T-cell (primary cell): ENCODE measurements at places on chromosomes 13 and 19. TPM values are rescaled to one million over a fixed set of nuclear protein-coding genes. Genes with fewer than 3 reads are reported as not detected.

- no peak for DNase-seq
Measured at GRCh38 chr13:113742000-113742441, 17.0 kb upstream of the TMEM255B start.

- peak; percentile 85 for DNase-seq
Measured at GRCh38 chr19:48837051-48837524, 797 bp upstream of the HSD17B14 start.

DNA sequence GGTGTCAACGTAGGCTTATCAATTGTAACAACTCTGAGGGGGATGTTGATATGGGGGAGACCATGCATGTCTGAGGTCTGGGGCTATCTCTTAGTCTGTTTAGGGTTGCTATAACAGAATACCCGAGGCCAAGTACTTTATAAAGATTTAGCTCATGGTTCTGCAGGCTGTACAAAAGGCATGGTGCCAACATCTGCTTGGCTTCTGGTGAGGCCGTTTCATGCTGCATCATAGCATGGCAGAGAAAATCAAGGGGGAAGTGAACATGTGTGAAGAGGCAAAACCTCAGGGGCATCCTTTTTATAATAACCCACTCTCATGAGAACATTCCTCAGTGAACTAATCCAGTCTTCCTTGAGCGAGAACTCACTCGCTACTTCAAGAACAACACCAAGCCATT, 353.8 kb downstream of the ENOX1 start:
- DNase-seq, result no peak

GRCh38 chr13:98598043-98598442, 21.1 kb upstream of the STK24 start:
- no peak for DNase-seq

GRCh38 chr13:49454388-49455006, 10.4 kb downstream of the SETDB2 start:
- no peak for DNase-seq

- peak; percentile 80 for DNase-seq
Measured at GRCh38 chr19:4108767-4109625, 14.9 kb downstream of the MAP2K2 start.

- DNase-seq, result no peak
Measured at GRCh38 chr19:18090545-18091216, 3.9 kb upstream of the IL12RB1 start.

DNA sequence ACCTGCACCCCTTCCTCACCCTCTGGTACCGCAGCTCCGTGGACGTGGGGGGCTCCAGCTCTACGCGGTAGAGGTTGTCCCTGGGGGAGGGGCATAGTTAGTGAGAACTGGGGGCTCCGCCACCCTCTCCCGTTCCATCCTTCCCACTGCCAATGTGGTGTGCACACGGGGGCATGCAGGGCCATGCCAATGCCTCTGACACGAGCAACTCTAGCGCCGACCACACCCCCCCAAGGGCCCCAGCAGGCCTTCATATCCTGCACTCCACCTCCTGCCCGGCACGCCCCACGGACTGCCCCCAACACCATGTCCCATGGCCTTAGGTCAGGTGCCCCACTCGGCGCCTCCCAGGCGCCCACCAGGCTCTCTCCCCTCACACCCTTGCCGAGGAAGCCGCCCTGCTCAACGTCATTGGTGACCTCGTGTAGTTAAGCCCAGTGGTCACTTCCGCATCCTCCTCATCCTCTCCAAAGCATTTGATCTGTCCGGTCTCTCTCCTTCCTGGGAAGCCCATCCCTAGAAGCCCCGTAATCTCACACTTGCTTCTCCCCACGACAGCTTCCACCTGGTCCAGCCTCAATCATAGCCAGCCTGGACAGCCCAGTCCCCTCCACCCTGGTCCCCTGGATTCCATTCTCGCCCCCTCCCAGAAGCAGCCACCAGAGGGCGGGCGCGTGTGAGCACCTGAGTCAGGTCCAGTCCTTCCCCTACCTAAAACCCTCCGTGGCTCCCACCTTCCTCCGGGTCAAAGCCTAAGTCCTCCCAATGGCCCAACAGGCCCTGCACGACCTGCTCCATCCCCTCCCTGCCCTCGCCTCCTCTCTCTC, 2.1 kb downstream of the SEMA6B start:
- no peak for DNase-seq

DNA sequence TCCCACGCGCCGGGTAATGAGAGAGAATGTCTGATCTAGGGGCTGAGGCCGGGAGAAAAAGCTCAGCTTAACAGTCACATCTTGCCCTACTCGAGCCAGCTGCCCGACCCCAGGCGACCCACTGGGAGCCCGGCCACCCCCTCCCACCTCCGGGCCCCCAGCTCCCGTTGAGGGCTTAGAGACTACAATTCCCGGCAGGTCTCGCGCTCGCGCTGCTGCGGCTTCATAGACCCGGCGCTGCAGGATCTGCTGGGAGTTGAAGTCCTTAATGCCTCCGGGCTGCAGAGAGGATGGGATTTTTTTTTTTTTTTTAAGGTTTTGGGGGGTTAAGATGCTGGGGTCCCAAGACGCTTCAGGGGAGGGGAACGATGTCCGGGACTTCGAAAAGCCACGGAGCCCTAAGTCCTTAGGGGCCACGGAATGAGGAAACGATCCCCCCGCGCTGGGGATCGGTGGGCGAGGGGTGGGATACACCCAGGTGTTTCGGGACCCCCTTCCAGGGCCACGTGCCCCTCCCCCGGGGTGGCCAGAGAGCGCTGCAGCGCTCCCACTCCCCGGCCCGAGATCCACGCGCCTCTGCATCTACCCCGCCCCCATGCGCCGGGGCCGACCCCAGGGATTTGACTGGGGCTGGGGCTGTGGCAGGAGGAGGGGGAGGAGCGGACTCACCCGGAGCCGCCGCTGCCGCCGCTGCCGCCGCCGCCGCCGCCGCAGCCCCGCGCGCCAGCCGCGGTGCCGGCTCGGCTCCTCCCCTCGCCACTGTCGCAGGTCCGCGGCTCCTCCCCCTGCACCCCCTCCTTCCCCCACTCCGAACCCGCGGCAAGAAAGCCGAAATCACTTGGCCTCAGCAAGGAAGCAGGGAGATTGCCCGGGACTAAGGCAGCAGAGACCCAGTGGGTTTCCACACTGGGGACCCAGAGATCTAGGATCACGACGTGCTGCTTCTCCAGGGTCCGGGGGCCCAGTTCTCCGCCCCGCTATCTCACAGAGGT, at the start of gene SYT3:
Gene SYT3 (minus strand): TSS at position 761 of the 992 bp plus-strand sequence. CDS start 2,470 bp downstream, outside the sequence.
- peak; percentile 38 for DNase-seq

DNA sequence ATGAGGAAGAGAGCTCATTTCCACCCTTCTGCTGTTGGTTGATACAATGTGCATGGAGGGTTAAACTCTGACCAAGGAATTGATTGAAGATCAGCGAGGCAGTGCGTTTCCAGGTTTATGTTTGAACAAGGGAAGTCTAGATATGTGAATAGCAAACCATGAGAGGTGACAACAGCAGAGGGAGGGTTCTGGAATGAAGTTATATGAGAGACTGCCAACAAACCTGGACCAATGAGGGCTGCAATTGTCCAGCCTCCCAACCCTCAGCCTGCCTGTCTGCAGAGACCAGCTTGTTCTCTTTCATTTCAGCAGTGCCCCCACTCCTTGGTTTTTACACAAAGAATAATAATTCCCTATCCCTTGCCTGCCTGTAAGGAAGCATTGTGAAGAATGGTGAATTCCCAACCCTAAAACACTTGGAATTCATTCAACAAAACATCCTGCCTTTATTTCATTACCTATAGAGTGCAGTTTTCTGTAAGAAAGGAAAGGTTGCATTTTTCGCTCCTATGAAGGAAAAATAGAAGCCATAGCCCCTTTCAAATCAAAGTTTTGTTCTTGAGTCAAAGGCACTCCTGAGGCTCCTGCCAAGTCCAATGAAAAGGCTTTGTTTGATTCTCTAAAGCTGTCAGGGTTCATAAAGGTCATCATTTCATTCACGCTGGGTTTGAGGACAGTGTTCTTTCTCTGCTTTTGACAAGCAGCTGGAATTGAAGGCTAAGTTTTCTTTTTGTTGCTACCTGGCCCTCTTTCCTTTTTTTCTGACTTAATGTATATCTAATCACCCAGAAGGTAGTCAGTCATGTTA, 53.6 kb upstream of the ABCC4 start:
- no peak for DNase-seq

DNA sequence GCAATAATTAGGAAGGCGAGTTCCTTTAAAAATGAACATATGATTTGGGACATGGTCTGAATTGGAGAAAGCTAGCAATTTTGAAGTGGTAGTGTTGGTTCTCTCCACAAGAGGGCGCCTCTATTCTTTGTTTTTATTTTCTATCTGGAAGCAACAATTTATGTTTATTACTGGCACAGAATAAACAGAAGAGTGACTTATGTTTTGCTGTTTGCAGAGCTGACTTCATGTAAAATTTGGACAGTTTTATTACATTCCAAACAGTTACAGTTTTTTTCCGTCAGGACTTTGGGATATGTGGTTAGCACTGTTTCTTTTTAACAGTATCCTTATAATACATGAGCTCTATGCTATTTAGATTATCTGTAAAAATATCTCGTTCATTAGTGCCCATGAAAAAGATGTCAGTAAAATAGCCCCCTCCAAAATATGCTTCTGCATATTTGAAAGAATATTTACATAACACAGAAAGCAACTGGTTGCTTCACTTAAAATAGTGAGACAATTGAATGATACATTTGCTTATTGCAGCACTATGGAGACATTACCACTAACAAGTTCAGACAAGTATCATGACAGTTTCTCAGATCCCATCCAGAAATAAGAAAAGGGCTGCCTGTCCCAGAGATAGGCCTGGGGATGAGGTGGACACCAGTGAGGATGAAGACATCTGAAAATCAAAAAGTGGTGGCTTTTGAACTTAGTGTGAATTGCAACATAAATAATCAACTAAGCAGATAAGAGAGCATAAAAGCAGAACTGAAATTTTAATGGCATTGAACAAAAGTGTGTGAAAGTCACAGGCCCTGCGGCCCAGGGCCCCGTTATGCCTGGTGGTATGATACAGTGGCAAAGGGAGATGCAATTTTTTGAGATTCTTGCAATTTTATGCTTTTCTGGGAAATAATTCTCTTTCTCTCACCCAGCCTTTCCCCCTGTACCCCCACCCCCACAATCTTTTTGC, 32.3 kb upstream of the FGF9 start:
- no peak for DNase-seq

- no peak for DNase-seq
Measured at GRCh38 chr19:2394442-2395292, 32.7 kb downstream of the TIMM13 start.

DNA sequence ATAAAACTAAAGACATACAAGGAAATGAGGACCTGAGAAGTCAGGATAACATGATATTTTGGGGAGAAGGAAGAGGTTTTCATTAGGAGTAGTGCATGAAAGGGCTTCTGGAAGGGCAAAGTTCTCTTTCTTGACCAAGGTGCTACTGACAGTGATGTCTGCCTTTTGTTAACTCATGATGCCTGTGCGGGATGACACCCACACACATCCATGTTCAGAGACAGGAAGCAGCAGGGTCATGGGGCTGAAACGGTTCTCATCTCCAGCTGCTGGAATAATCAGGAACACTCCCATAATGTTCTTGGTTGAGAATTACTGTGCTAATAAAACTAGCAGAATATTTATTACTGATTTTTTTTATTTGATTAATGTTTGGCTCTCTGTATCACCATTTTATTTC, 29.1 kb downstream of the KCNC3 start:
- no peak for DNase-seq

DNA sequence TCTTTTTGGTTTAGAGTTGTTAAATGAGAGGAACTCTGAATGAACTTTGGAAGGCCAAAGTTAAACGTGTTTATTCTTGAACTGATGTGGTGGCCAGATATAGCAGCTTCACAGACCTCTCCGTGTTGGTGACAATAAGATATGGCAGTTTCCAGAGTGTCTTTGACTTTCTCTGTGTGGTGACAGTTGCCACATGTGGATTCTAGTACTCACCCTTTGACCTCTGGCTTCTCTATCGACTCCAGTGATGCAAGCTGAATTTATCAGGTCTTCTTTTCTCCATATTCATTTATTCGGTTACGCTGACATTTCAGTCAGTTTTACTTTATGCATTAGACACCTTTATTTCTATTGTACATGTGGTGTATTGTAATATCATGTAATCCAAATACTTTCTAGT, 1469.5 kb downstream of the SLITRK1 start:
- no peak for DNase-seq

GRCh38 chr19:33677745-33678426, 56.1 kb downstream of the CHST8 start:
- DNase-seq, result no peak

DNA sequence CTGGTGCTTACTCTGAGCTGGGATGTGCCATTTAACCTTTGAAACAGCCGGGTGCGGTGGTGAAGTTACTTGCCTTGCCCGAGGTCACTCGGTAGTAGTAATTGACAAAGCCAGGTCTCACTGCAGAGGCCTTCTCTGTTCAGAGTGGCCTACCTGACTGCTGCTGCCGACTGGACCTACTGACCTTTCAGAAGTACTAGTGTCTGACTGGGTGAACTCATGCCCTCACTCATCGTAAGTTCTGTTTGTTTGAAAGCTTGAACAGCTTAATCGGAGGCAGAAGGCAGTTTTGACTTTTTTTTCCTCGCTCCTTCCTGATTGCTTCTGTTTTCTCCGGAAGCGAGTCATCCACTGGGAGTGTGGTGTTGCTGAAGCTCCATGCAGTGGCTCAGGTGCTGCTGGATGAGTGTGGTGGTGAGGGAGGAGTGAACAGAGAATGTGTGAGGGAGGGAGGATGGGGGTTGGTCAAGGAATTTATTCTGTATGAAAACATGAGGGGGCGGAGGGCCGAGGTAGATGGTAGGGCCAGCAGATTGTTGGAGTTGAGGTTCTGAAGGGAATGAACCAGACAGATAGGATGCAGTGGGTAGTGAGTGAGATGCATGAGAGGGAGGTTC, 2.7 kb downstream of the SPINT2 start:
- DNase-seq, result no peak

GRCh38 chr19:53898636-53899341, 10.3 kb upstream of the CACNG7 start:
- DNase-seq, result no peak

- no peak for DNase-seq
Measured at GRCh38 chr19:36111200-36111539, 227 bp downstream of the OVOL3 start.

GRCh38 chr19:11130824-11131455, 24.6 kb downstream of the SPC24 start:
- peak; percentile 59 for DNase-seq

The CGB2 gene
- total RNA-seq, result not detected

The GDF15 gene
- total RNA-seq, result not detected

The MIA gene
- 3.0 TPM for total RNA-seq

The GRK1 gene
- total RNA-seq, result not detected

The PPAN gene
- 123 TPM for total RNA-seq

The SPRY2 gene
- total RNA-seq, result 0.73 TPM

The C1QTNF9 gene
- total RNA-seq, result not detected

The OR10H3 gene
- total RNA-seq, result not detected

The NCR1 gene
- 2.8 TPM for total RNA-seq

The ACER1 gene
- total RNA-seq, result 2.7 TPM

The HOMER3 gene
- total RNA-seq, result 1.3 TPM

The TSKS gene
- total RNA-seq, result 0.60 TPM

The METTL21C gene
- not detected for total RNA-seq

The PNPLA6 gene
- 88.4 TPM for total RNA-seq
